Activated CD4-positive, alpha-beta T cell treated with anti-CD3 and anti-CD28 coated beads, Interleukin-2, amount 10 ng/mL, durations not matched to agents 24 days and 14 days (primary cell): ENCODE measurements at places on chromosomes 1 and 21. TPM values are rescaled to one million over a fixed set of nuclear protein-coding genes. Genes with fewer than 3 reads are reported as not detected.
A peak's percentile ranks its signal among the peaks of the same experiment; 100 is the strongest.

Gene SESN2
- total RNA-seq, result 14.1 and 14.8 TPM in 2 replicates

Gene GSTM2
- 17.5 and 18.4 TPM in 2 replicates for total RNA-seq

Gene FLG
- total RNA-seq, result not detected in 2 replicates

DNA sequence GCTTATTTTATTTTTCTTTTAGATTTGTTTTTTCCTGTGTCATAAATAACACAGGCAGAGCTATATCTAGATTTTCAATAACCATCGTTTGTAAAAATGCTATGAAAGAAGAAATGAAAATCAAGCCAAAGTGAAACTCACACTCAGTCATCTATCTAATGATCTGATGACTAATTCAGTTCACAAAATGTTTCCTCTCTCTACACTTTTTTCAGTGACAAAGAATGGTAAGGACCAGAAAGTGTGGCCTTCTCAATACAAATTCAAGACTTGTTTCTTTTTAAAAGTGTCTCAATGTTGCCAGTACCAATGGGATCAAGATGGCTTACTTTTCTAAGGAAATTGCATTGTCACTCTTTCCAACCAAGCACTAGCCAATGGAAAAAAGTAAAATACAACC is 282.8 kb upstream of the PKN2 start:
- H3K4me3 ChIP-seq, result no peak overlapping the region
- no peak overlapping the region for H3K27ac ChIP-seq
- no peaks in the 10 kb centered on the region for H3K36me3 ChIP-seq
- H3K4me1 ChIP-seq, result no peaks in the 10 kb centered on the region

DNA sequence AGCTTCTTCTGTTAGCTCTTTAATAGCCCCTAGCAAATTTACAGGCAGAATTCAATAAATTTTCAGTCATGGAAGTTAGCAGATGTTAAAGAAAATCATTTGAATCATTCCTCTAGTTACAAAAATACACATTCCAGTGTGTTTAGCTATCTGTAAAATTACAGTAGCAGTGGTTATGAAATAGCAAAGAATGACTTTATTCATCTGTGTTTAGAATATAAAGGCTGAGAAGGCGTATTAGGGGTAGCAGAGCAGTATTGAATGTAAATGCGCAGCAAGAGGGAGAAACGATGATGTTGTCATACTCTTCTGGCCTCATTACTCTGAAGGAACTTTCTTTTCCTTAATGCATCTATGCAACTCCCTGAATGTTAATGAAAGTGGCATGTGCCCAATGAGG is 106.2 kb upstream of the CYYR1 start:
- no peak for DNase-seq
- no peak overlapping the region for H3K27ac ChIP-seq
- H3K4me3 ChIP-seq, result no peak overlapping the region
- H3K27me3 ChIP-seq, result no peaks in the 10 kb centered on the region
- H3K36me3 ChIP-seq, result no peaks in the 10 kb centered on the region

GRCh38 chr1:63730211-63730610 is 43.6 kb upstream of the ROR1 start:
- H3K36me3 ChIP-seq, result no peaks in the 10 kb centered on the region
- DNase-seq, result no peak
- H3K27me3 ChIP-seq, result peaks cover 8% of the 10 kb centered on the region
- H3K4me3 ChIP-seq, result no peak overlapping the region
- H3K4me1 ChIP-seq, result no peaks in the 10 kb centered on the region

- H3K36me3 ChIP-seq, result no peaks in the 10 kb centered on the region
- H3K27me3 ChIP-seq, result no peaks in the 10 kb centered on the region
- no peak overlapping the region for H3K27ac ChIP-seq
- no peaks in the 10 kb centered on the region for H3K4me1 ChIP-seq
- DNase-seq, result peak; percentile 69
These were observed 3.5 kb upstream of the KRTAP27-1 start for GRCh38 chr21:30340714-30341573.

- H3K4me3 ChIP-seq, result no peak overlapping the region
- H3K36me3 ChIP-seq, result no peaks in the 10 kb centered on the region
- no peak overlapping the region for H3K27ac ChIP-seq
These were observed 102.8 kb downstream of the PRDM16 start for GRCh38 chr1:3171761-3172160.

- H3K4me3 ChIP-seq, result no peak overlapping the region
- H3K27me3 ChIP-seq, result no peaks in the 10 kb centered on the region
- peaks cover 28% of the 10 kb centered on the region for H3K36me3 ChIP-seq
- no peak overlapping the region for H3K27ac ChIP-seq
- peaks cover 38% of the 10 kb centered on the region for H3K4me1 ChIP-seq
- DNase-seq, result no peak
These were observed 813 bp upstream of the DEDD start for GRCh38 chr1:161133220-161133740.

GRCh38 chr1:221797506-221797905 is 55.6 kb upstream of the DUSP10 start:
- H3K27me3 ChIP-seq, result no peaks in the 10 kb centered on the region
- H3K36me3 ChIP-seq, result peaks cover 4% of the 10 kb centered on the region
- H3K4me3 ChIP-seq, result no peak overlapping the region
- no peak overlapping the region for H3K27ac ChIP-seq
- peak; percentile 25 for DNase-seq

DNA sequence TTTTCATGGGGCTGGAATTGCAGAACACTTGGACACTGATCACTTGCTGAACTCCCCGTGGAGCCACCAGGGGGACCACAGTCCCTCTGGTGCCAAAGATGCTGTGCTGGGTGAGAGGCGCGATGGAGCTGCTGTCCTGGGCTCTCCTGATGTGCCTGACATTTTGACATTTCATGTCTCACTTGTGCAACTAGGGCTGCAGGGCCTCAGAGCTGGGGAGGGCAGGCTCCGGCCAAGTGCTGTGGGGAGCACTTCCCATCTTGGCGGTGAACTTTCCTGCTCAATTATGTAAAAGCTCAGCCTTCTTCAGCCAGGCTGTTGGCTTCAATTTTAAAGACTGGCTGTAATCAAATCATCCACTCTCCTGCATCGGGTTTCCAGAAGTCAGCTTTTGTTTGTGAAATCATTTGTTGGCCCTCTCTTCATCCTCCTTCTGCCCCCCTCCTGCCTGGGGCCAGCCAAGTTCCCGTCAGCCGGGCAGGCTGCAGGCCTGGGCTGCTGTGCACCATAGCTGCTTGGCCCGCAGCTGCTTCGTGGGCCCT is 36.8 kb downstream of the KCNAB2 start:
- peaks cover 52% of the 10 kb centered on the region for H3K36me3 ChIP-seq
- no peak overlapping the region for H3K27ac ChIP-seq
- peaks cover 2% of the 10 kb centered on the region for H3K4me1 ChIP-seq
- no peak overlapping the region for H3K4me3 ChIP-seq
- H3K27me3 ChIP-seq, result no peaks in the 10 kb centered on the region
